CD8-positive, alpha-beta T cell (primary cell): ENCODE measurements at places on chromosomes 5 and 9.

GRCh38 chr9:27421577-27421976 is 102.5 kb upstream of the IFNK start:
- no peak for DNase-seq

- DNase-seq = no peak
Measured at GRCh38 chr5:32889078-32889477, 178.0 kb downstream of the NPR3 start.

GRCh38 chr9:118659011-118659410 is 710.2 kb downstream of the BRINP1 start:
- no peak for DNase-seq

DNA sequence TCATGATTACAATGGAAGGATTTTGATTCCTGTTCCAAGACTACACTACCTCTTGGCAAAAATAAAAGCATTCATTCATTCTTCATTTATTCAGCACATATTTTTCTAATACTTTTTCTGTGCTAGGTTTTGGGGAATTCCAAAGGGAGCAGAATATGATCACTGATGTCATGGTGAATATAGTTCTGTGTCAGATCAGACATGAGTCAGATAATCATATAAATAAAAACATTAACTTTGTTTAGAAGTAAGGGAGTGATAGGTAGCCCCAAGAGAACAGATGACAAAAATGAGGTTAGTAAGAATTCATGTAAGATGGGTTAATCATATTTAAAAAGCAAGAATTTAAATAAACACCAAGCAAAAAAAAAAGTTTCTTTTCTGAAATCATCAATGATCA is 94.1 kb upstream of the RANBP6 start:
- DNase-seq = no peak

DNA sequence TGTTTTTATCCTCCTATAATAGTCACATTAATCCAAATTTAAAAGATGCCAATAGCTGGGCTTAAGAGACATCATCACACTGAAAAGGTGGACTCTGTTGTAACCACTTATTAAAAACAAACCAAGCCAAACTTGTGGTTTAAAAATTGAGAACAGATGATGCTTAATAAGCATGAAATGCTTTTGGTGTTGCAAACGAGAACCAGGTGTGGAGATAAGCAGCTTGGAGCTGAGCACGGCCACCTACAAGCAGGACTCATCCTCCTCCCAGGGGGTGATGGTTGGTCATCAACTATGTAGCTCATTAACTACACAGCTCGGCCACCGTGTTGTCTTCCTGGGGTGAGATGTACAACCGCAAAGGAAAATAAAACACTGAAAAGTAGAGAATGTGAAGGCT is 154.4 kb downstream of the NPR3 start:
- no peak for DNase-seq

- DNase-seq = no peak
Measured at GRCh38 chr9:123044586-123044985, 11.1 kb downstream of the GPR21 start.

GRCh38 chr5:2675548-2675947 is 75.9 kb downstream of the IRX2 start:
- DNase-seq = no peak

- DNase-seq = no peak
Measured at GRCh38 chr5:143372187-143372829, 31.2 kb downstream of the NR3C1 start.

- DNase-seq = no peak
Measured at GRCh38 chr5:88889189-88890069, 6.4 kb upstream of the MEF2C start.

GRCh38 chr5:74075501-74076484 is 449.8 kb downstream of the ARHGEF28 start:
- DNase-seq = no peak

DNA sequence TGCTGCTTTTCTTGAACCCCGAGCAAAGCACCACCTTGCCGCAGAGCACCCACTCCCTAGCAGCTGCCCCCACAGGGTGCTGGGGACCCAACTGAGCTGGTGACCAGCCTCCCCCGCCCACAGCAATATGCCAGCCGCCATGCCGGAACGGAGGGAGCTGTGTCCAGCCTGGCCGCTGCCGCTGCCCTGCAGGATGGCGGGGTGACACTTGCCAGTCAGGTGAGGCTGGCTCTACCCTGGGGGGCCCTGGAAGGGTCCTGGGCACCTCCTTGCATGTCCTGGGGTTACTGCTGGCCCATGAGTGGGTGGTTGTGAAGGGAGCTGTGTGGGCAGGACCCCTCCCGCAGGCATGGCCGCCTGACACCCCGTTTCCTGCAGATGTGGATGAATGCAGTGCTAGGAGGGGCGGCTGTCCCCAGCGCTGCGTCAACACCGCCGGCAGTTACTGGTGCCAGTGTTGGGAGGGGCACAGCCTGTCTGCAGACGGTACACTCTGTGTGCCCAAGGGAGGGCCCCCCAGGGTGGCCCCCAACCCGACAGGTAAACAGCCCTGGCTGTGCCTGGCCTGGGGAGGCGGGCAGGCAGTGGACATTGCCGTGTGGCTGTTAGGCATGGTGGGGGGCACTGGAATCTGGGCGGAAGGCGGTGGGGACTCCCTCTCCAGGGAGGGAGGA is 7.2 kb downstream of the EGFL7 start:
- DNase-seq = no peak

DNA sequence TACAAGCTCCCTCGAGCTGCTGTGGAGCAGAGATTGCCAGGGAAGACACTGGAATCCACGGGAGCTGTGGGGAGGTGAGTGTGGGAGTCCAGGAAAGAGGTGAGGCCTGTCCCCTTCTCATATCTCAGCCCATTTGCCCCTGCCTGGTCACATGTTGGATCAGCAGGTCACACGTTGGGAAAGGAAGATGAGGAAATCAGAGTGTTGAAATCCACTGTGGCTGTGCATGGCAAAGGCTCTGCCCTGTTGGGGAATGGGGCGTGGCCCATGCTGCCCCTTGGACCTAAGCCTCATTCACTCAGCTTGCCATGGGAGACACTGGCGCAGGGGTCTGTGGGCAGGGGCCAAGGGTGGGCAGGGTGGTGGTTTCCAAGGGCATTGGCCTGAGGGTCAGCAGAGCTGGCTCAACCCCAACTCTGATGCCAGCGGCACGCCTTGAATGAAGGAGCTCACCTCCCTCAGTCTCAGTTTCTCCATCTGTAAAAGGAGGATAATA is 85.4 kb upstream of the CPEB4 start:
- no peak for DNase-seq

DNA sequence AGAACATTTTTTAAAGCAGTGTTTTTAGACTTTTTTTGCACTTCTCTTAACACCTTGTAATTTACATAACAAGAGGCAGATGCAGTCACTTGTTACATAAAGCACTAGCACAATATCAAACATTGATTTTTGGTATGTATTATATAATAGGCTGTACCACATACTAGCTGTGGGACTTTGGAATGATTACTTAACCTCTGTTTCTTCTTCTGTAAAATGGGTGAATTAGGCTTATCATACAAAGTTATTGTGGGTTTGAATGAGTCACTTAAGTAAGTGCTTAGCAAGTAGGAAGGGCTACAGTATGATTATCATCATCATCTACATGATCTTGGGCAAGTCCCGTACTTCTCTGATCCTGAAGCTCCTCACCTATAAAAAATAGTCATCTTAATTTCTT is 2.1 kb downstream of the FAM81B start:
- no peak for DNase-seq

DNA sequence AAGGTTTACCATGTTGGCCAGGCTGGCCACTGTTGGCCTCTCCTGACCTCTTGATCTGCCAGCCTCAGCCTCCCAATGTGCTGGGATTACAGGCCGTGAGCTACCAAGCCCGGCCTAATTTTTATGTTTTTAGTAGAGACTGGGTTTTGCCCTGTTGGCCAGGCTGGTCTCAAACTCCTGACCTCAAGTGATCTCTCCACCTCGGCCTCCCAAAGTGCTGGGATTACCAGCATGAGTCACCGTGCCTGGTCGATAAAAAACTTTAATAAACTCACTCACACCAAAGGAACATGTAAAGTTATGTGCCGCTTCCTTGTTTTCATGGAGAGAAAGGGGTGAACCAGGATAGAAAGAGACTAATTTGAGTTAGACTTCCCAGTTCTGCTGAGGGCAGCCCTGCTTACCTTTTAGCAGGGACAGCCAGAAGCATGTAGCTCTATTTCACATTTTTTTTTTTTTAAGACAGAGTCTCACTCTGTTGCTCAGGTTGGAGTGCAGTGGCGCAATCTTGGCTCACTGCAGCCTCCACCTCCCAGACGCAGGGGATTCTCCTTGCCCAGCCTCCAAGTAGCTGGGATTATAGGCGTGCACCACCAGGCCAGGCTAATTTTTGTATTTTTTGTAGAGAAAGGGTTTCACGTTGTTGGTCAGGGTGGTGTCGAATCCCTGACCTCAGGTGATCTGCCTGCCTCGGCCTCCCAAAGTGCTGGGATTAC is 11.4 kb upstream of the HAUS6 start:
- DNase-seq = no peak

DNA sequence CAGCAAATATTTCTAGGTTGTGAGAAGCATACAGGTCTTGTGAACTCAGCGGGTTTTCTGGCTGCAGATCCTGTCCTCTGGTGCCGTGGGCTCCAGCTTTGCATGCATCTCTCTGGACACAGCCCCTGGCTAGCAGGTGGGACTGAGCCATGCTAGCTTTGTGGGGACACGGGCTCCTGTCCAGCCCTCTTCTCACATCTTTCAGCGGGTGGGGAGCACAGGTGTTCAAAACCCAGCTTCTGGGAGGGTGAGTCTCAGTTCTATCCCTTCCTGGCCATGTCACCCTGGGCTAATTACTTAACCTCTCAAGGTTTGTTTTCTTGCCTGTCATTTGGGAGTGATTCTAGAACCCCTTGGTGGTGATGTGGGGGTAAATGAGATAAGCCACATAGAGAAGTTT is 162.3 kb downstream of the ICE1 start:
- no peak for DNase-seq

DNA sequence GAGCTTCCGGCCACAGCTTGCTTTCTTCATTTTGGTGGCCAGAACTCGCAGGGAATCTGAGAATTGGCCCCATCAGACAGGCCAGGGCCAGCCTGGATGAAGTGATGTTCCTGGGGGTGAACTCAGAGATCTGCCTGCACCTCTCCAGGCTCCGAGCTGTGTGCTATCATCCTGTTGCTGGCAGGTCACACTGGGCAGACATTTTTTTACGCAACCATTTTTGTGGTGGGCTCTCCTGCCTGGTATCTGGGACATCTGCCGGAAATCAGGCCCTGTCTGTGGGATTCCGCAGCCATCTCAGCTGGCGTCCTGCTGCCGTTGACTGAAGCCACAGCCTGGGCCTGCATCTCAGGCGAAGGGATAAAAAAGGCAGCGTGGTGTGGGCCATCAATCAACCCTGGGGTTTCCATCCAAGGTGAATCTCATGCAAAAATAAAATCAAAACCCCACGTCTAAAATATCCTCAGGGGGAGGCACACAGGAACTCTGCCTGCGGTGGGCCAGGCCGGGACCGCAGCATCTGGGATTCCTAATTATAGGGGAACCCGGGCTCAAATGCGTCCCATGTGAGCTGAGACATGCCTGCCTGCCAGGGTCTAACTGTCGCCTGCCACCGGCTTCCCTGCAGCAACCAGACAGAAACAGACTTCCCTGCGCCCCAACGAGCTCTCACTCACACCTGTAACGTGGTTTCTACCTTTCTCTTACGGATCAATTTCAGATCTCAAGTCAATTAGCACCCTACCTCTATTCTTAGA is 174.3 kb downstream of the SYK start:
- no peak for DNase-seq

- no peak for DNase-seq
Measured at GRCh38 chr5:147538236-147538635, 28.4 kb upstream of the DPYSL3 start.

DNA sequence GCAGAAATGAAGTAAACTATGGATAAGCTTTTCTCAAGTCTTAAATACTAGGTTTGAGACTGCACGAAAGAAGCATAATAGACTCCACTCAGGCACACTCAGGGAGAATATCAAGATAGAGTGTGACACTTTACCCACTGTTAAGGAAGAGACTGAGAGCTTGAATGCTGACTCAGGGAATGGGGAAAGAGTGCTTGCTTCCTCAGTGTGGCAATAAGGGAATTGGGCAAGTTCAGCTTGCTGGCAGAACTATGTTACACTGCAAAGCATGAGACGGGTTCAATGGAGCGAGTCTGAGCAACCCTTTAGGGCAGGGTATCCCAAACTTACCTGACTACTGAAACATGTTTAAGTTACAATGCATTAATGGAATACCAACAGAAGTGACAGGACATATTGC is 237.7 kb upstream of the MEF2C start:
- DNase-seq = no peak

GRCh38 chr9:37986771-37987258 is 82.2 kb downstream of the SHB start:
- DNase-seq = no peak

DNA sequence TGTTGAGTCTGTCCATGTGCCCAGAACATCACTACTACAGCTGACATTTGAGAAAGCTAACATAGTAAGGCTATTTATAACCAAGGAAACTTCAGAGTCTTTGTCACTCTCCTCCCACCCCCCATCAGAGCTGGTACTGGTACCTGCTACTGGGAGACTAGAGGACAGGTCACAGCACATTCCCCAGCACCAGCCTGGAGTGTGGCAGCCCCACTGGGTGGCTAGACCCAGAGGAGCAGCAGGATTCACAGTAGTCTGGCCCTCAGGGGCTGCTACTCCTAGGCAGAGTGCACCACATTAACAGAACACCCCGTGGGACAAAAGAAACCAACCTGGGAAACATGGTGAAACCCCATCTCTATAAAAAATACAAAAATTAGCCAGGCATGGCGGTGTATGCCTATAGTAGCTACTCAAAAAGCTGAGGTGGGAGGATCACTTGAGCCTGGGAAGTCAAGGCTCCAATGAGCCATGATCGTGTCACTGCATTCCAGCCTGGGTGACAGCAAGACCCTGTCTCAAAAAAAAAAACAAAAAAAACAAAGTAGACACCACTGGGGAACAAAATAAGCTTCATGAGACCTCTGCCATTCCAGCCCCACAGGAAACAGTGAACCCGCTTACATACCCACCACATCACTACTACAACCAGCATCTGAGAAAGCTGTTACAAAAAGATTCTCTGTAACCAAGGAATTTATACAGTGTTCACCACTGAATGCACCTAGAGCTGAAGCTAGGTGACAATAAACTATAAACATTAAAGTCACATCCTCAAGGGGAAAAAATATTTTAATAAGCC is 26.3 kb upstream of the PTGER4 start:
- peak; percentile 20 for DNase-seq

DNA sequence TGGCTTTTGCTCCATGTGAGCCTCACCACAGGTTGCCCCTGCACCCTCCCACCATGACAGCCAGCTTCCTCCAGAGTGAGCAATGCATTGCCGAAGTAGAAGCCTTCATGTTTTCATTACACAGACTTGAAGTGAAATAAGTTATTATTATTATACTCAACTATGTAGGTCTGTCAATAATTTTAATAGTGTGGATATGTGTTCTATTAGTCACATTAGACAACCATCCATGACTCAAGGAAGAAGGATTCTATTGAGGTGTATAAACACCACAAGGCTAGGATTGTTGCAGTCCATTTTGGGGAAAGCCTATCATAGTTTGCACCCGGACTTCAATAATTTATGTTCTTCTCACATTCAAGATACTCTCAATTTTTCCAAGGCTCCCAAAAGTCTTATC is 369.5 kb downstream of the TAF11L14 start:
- DNase-seq = no peak
